ENCODE measurements at places on chromosomes 7 and 10.

GRCh38 chr10:113524120-113524519 is 28.7 kb upstream of the HABP2 start:
- DNase-seq: no peak

DNA sequence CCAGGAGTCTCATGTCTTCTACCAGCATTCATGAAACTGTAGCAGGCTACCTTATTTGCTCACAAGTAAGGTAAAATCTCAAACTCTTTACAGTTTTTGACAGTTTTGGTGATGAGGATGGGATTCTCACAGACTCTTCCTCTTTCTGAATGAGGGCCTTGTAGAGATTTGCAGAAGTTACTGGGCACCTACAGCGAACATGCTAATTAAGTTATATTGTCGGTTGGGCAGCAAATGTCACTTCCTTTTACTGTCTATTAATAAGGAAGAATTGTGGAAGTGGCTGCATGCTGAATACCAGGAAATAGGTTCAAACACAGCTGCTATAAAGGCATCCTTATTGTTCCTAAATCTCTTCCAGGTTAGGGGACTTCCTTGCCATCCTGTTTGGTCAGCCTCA is 189.6 kb downstream of the DNAJC1 start:
- DNase-seq: no peak

- no peak for DNase-seq
Measured at GRCh38 chr10:110474017-110474416, 23.7 kb upstream of the DUSP5 start.

- no peak for DNase-seq
Measured at GRCh38 chr7:30900053-30900452, 11.6 kb upstream of the AQP1 start.

- DNase-seq: no peak
Measured at GRCh38 chr7:69588773-69589172, 9.5 kb upstream of the AUTS2 start.

DNA sequence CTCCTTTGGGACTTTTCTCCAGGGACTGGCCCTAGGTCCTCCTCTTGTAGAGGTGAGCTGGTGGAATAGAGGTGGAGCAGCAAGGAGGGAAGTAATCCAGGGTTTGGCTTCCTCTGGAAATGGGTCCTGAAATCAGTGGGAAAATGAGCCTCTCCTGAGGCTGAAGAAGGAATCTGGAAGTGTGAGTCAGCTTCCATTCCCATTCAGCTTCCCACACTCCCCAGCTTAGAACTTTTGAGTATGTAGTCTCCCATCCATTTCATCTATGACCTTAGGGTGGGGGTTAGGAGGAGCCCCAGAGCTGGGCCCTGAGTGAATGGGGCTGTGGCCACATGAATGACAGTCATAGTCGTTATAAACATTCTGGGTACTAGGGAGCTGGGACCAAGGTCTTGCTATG is 17.7 kb downstream of the LDB1 start:
- no peak for DNase-seq

DNA sequence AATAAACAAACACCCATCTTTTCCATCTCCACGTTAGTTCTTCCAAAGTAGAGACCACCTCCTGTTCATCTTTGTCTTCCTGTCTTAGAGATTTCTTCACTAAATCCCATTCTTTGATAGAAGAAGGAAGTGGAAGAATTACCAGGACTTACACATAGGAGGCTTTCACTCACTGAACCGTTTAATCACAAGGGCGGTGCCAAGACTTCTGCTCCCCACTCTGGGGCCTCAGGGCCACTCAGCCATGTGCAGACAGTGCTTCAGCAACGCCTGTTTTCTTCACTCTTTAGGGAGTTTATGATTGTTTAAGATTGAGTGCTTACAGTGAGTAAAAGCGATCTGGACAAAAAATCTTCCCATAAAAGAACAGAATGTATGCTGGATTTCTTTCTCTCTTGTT is 63.9 kb upstream of the SORCS3 start:
- no peak for DNase-seq
